Activated T-cell treated with anti-CD3 and anti-CD28 coated beads for 1 hour (primary cell): ENCODE measurements at places on chromosomes 3 and 15.

DNA sequence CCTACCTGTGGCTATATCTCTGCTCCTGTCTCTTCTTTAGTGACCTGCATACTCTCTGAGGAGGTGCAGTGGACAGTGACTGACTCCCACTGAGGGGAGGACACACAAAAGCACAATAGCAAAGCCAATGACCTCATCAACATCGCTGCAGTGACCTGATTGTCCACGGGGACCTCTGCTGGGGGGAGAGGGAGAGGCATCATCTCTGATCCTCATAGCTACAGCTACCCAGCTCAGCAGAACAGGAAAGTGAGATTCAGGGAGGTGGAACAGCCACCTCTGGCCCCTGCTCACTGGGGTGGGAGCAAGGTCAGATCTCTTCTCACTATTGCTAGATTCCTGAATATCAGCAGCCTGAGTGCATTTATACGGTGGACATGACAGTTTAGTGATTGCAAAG is 179.2 kb downstream of the ATP10A start:
- no peak for DNase-seq

- no peak for DNase-seq
Measured at GRCh38 chr3:169324452-169324785, 339.1 kb downstream of the MECOM start.

GRCh38 chr3:187139126-187139894 is at the start of gene RPL39L:
Gene RPL39L (minus strand): TSS chr3:187139496. CDS start chr3:187121300, 18,196 bp downstream.
- DNase-seq: peak; percentile 90

- DNase-seq: no peak
Measured at GRCh38 chr3:71131375-71132314, 451.9 kb downstream of the FOXP1 start.

DNA sequence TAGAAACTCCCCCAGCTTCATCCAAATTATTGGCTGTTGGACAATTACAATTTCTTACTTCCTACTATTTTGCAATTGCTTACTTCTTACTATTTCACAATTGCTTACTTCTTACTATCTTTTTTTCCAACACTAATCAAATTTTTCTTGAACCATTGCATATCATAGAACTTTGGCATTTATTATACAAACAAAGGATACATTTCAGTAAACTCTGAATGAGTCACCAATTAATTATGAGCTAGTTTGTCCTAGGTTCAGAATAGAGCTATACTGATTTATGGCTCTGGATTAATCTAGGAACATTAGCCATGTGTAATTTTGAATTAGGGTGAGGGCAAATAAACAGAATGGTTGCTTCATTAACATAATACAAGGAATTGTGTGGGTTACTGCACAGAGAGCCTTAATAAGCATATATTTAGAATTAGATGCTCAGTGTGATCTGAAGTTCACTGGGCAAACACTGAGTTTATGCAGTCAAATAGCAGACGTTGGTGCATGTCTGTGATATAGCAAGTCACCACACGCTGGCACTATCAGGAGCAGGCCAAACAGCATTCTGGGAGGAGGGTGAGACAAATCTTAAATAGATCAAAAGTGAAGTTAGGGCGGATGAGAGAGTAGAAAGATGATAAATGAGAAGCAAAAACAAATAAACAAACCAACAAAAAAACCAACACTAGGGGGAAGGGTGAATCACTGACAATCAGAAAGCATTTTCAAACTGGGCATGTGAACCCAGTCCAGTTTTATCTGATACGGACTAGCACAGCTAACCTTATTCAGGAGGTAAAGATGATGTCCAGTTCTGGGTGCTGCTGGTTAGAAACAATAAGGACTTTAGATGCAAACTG is 21.5 kb downstream of the GABRR3 start:
- DNase-seq: no peak

GRCh38 chr15:62089616-62090015 is 22.8 kb downstream of the C2CD4A start:
- DNase-seq: no peak

DNA sequence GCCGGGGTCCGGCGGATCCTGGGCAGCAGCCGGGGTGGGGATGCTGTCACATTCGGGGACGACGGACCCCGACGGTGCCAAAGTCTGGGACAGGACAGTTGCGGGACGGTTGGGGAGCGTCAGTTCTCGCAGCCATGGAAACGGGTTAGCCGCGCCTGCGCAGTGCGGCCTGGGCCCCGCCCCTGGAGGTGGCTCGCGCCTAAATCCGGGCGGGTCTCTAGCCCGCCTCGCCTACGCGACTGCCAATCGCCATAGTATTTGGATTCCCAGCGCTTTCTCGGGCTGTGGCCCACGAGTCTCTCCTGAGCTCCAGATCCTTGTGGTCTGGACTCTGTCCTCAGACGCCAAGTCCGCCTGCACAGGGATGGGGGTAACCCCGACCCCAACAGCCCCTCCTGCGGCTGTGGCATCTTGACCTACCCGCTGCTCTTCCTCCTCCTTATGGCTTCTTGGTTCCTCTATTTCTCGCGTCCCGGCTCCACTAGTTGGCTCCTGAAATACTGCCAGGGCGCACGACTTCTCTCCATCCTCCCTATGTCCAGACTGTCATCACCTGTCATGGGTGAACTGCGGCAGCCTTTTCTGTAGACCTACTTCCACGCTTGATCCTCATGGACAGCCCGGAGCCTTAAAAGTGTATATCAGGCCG is at the start of gene ZMYND10:
Gene ZMYND10, minus strand, starts transcription at position 147 of the 649 bp plus-strand sequence. CDS start 153 bp downstream, outside the sequence.
- DNase-seq: peak; percentile 73

DNA sequence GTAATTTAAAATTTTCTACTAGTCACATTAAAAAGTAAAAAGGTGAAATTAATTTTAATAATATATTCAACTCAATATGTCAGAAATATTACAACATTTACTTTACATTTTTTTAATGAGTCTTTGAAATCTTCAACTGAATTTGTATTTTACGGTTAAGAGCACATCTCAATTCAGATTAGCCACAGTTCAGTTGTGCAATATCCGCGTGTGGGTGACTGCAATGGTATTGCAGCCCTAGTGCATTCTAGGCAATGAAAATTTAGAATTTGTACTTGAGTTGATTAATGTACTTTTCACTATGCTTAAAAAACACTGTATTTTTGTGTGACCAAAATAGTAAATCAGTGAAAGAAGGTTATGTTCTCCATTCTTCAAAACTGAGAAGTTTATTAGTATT is 57.3 kb downstream of the CEP63 start:
- DNase-seq: no peak

- no peak for DNase-seq
Measured at GRCh38 chr3:17755836-17756235, 13.4 kb upstream of the TBC1D5 start.

DNA sequence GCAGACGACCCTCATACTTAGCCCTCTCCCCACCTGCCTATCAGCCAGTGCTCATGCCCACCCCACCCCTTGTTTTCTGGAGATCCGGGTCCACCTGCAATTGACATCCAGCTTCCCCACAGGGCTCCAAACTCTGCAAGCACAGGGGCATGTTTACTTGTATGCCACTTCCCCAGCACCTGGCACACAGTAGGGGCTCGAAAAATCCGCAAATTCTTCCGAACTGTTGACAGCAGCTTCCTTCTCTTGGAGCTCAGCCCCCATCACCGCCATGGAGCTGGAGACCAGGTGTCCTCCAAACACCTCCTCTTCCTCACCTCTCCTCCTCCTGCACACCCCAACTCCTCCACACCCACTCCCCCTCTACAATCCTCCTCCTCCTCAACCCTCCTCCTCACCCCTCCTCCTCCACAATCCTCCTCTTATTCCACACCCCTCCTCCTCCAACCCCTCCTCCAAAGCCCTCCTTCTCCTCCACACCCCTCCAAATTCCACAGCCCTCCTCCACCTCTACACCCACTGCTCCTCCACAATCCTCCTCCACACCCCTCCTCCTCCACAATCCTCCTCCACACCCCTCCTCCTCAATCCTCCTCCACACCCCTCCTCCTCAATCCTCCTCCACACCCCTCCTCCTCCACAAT is 70.4 kb upstream of the BLM start:
- no peak for DNase-seq

- no peak for DNase-seq
Measured at GRCh38 chr3:39138804-39139415, 14.5 kb downstream of the CSRNP1 start.

DNA sequence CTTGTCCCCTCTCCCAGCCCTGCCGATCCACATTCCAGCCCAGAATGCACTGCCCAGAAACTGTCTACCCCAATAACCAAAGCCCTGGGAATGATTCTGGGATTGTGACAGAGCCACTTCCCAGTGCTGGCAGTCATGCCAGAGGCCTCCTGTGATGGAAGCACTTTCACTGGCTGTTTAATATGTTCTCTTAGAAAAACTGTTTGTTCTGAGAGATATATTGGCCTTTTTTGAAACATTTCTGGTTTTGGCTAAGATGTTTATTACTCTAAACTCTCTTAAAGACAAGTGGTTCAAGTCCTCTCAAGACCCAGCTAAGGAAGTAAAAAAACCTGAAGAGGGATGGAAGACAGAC is 74.0 kb upstream of the HACD2 start:
- DNase-seq: no peak

- no peak for DNase-seq
Measured at GRCh38 chr3:32177702-32178198, 60.7 kb upstream of the CMTM8 start.

GRCh38 chr15:45023659-45024225 is 747 bp downstream of the SORD start:
- no peak for DNase-seq

DNA sequence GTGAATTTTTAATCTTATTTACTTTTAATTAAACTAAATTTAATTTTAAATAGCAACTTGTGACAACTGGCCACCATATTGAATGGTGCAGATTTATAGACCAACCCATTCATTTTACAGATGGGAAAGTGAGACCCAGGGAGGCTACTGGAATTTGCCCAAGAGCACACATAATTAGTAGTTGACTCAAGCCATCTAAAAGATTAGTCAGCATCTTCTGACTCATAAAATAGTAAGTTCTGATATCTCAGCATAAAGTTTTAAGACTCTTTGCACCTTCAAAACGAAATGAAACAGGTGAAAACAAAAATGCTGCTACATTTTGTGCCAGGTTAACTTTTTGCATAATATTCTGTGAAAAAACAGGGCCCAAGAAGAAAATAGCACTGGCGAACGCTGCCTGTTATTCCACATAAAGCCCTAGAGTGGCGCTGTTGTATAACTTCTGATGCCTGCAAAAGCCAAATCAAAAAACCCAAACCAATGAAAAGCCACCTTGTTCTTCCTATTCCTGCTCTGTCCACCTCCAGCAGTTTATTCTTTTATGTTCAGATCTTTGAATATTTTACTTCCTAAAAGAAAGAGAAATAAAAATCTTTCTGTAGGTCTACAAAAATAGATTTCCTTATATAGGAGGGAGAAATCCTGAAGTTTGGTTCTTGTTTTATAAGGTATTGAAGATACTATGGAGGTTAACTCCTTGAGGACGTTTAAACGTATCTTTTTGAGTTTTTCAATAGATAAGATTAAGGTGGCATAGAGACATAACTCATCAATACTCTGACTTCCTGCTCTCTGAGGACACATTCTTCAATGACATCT is 62.8 kb downstream of the OTOL1 start:
- DNase-seq: no peak

GRCh38 chr15:40054855-40055575 is 16.0 kb upstream of the SRP14 start:
- no peak for DNase-seq

GRCh38 chr3:47133641-47134040 is 30.3 kb downstream of the SETD2 start:
- DNase-seq: no peak

- no peak for DNase-seq
Measured at GRCh38 chr3:165751637-165752036, 85.6 kb downstream of the BCHE start.

DNA sequence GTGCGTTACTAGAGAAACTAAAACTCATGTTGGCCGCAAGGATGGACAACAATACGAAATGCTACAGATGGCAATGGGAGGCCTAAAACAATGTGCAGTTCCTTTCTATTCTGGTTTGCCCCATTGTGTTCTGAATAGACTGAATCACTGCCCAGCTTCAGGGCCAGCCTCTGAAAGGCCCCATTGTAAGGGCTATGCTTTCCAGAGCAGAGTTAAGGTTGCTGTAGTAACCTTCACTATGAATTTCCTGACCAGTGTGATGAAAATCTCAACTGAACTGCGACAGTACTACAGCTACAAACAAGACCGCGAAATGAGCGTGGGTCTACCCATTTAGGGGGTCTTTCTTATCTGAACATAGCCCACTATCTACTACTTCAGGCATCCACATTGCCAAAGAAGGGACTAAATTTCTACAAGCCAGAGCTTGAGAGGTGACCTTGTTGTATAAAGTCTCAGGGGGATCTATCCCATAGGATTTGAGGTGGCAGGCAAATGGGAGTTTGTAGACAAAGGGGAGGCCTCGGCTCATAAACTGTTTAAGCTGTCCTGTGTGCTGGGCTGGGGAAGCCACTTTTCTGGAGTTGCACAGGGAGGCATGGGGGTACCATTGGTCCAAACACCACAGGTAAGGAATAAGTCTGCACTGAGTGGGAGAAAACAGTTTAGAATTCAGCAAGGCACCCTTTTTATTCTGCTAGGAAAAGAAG is 80.1 kb downstream of the MYO1E start:
- no peak for DNase-seq

DNA sequence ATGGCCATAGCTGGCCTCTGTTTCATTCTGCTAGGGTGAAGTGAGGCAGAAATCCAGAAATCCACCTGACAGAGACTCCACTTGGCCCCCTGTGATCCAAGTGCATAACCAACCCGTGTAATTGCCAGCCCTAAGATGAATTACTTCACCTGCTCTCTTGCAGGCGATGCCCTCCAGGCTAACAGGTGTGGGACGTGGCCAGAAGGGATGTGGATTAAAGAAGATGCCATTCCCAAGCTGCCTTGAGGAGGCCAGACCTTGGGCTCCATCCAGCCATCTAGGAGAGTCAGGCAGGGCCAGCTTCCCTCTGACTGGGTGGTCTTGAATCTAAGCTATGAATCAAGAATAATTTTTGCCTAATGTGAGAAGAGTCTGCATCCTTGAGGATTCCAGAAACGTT is 154.5 kb upstream of the BNIP2 start:
- DNase-seq: no peak

DNA sequence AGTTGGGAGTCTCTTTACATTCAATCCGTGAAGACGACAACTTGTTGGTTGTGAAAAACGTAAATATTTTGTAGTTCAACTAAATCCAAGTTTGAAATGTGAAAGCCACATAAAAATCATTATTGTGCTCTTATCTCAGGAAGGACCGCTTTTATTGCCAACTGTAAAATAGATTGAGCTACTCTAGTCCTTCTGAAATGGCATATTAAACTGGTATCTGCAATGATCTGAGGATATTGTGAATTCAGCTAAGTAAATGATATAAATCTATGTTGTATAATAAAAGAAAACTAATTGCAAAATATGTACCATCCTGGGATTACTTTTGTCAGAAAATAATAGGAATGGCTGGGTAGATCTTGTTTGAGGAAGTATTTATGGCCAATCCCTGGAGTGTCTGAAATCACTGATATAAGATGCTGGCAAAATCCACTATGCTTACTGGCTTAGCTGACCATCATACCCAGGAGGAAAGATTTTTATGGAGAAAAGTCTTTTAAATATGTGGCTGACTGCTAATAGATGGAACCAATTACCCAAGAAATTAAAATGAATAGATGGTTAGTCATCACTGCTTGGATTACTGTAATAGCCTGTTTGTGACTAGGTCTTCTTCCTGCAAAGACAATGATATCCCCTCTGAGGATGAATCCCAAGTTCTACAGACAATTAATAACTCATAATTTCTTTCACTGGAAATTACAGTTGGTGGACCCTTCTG is 191.8 kb downstream of the SEMA6D start:
- no peak for DNase-seq

GRCh38 chr3:56616478-56617006 is 59.6 kb downstream of the CCDC66 start:
- no peak for DNase-seq
